Neuronal stem cell (in vitro differentiated cells): ENCODE measurements at places on chromosomes 4 and X.
A peak's percentile ranks its signal among the peaks of the same experiment; 100 is the strongest.

GRCh38 chr4:11605597-11605996 lies 176.9 kb upstream of the HS3ST1 start:
- DNase-seq: no peak

DNA sequence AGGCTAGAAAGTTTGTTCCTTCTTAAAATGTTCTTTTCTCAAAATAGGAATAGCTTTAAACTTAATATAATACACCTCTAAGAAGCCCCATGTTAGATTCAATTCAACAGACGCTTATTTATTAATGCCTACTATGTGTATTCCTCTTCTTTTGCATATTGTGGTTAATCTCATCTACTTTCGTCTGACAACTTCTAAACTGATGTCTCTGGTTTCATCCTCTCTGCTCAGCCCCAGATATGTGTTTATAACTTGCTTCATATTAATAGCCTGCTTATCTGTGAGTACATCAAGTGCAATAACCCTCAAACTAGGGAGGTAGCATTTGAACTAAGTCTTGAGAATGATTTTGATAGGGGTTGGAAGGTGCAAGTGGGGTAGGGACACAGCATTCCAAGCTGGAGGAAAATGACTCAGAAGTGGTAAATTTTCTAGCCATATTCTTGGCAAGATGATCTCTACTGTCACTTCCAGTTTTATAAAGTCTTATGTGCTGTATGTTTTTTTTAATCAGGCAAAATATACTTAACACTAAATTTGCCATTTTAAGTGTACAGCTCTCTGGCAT lies 37.0 kb downstream of the STK26 start:
- DNase-seq: no peak

DNA sequence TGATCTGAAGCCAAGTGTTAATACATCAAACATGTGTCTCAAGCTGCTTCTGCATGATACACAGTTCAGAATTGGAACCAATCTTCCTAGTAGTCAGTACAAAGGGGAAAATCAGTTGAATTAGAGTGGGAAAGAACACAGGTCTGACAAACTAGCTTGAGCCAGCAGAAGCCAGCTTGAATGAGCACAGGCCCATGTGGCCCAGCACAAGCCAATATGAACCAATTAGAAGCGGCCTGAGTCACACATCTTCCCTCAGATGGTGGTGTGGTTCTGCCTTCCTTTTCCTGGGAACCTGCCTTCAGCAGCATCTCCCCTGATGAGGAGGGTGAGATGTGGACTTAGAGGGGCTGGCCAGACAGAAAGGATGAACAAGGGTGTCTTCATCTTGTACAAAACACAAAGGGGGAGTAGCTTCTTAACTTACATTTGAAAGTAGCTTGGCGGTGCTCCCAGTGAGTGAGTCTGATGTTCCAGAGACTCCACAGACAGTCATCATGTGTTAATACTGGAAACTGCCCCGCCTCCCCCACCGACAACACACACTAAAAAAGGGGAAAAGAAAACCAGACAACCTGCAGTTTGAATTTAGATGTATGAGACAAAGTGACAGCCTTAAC lies 72.0 kb downstream of the FRMPD4 start:
- no peak for DNase-seq

- DNase-seq: no peak
Measured at GRCh38 chr4:25527034-25527433, 128.6 kb upstream of the SLC34A2 start.

DNA sequence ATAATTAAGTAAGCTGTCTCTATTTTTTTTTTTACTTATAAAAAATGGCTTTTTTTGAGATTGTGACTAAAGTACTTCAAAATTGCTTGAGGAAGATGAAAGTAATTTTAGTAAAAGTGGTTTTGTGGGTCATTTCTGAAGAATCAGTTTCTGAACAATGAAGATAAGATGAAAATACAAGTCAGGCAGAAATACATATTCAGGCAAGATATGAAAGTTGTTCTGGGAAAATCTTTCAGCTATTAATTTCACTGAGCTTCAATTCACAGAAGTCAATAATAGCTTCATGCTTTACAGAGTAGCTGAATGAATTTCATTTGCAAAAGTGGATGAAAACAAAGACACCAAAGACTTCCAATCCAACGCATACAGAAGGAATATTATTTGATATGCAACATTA lies 305.2 kb upstream of the ARSJ start:
- DNase-seq: no peak

DNA sequence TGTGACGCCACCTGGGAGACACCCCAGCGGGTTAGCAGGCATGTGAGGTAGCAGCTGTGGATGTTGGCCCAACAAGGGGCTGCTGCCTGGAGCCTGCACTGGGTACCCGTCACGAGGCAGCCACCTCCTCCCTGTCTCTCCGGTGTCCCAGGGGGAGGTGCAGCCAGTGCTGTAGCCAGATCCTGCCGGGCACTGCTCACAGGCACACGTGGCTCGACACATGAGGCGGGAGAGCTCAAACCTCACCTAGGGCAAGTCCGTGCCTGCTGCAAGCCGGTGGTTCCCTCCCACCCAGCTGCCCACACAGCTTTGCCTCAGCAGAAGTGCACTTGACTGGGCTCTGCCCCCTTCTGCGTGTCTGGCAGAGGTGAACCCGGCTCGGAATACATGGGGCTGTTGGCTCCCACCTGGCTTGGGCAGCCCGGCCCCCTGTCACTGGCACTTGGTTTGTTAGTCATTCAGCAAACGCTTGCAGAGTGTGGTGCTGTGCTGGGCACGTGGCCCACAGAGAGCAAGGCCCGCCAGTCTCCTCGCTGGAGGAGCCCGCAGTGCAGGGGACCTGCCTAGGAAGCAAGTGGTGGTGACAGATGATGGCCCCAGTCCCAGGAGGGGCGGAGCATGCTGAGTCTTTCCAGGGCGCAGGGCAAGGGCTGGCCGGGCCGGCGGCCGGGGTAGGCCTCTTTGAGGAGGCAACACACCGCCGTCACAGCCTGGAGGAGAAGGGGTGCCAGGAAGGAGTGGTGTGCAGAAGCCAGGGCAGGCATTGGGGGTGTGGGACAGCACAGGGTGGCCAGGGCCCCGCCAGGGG lies 10.1 kb upstream of the SH3TC1 start:
- no peak for DNase-seq

DNA sequence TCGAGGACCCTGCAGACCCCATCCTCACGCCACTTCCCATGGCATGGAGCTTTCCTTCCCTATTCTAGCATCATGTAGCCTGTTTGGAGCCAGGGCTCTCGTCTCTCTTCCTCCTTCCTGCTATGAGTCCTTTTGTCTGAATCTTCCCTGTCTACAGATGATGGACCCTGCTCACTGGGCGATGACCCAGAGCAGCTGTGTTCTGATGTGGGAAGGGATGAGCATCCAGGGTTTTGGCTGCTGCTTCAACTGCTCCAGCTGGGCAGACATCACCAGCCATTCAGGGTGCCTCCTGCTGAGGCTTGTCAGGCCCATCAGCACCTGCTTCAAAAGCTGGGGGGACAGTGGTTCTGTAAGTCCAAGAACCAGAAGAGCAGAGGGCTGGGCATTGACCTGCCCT lies 3.2 kb upstream of the CCKAR start:
- DNase-seq: no peak

- no peak for DNase-seq
Measured at GRCh38 chr4:159267869-159268285, 165.0 kb downstream of the RAPGEF2 start.

GRCh38 chr4:67470871-67471270 lies 74.4 kb downstream of the CENPC start:
- no peak for DNase-seq

DNA sequence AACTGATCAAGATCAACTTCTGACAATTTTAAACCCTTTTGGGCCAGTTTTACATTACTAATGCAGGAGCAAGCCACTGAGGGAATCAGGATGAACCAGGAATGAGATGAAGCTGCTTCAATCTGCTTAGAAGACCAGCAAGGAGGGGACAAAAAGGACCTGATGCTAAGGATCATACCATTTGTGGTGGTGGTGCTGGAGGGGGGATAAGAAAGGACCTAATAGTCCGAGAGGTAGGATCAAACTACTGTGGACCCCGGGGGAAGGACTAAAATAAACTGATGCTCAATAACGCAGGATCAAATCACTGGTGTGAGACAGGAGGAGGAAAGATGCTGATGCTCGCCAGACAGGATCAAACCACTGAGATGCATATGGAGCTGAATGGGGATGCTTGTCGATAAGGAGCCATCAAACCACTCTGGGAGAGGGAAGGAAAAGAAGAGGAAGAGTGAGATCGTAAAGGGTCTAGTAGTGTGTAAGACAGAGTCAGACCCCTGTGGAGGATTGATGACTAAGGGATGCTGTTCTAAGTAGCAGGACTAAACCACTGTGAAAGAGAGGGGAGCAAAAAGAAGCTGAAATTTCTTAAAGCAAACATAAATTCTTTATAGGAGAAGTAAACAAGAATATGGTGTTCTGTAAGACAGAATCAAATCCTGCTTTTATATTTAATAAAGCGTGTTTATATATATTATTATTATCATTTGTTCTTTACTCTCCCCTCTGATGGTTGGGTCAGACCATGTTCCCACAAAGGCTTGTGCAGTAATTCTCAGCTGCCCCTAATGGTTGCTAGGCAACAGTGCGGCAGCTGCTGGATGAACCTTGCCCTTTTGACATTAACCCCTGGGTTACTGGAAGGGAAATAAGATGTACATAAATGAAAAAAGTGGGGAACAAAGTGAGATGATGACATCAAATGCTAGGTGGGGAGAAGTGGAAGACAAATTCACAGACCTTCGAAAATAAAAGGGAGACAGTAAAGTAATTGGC lies 432.5 kb upstream of the FGF16 start:
- DNase-seq: peak; percentile 74

GRCh38 chrX:112704187-112704586 lies 24.4 kb upstream of the LHFPL1 start:
- no peak for DNase-seq

DNA sequence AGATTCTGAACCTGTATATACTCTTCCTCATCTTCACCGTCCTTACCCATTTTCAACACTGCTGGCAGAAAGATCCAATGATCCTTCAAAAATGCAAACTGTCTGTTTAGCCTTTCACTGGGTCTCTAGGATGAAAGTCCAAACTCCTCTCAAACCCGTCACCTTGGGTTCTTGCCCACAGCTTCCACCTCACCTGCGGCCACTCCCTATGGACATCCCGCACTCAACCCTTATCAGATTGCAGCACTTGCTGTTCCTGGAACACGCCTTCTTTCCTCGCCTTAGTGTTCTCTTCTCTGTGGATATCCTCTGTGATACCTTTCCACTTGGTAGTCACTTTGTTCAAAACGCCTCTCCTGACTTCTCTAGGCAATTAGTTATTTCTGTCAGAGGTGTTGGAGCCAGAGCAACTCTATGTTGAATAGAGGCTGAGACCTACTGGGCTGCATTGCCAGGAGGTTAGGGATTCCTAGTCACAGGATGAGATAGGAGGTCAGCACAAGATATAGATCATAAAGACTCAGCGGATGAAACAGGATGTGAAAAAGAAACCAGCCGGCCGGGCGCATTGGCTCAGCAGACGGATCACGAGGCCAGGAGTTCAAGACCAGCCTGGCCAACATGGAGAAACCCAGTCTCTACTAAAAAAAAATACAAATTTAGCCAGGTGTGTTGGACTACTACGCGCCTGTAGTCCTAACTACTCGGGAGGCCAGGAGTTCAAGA lies 4.2 kb upstream of the NOCT start:
- DNase-seq: no peak

GRCh38 chr4:176614793-176615192 lies 177.9 kb downstream of the VEGFC start:
- DNase-seq: no peak

DNA sequence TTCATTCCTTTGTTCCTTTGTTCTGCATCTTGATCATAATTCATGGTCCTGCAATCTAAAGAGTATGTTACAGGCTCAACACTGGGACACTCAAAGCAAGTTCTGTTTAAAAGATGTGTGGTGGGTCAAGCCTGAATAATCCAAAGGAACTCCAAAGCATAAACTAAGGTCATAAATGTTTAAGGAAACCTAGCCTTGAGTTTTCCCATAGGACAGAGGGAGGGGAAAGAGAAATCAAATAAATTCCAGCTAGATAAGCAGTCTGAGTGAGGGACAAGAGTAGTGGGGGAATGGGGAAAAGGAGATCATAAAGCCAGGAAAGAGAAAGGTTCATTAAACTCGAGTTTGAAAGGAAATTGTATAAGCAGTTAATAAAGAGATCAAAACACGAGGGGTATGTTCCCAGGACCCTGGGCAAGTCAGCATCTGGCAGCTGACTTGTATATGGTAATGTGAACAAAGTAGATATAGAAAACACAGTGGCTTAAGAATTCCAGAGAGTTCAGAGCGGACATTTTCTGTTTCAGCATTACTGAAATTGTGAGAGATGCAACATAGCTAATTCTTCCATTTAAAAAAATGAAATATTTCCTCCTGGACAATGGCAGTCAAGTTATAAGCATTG lies 125.8 kb upstream of the EDNRA start:
- no peak for DNase-seq

GRCh38 chr4:123301923-123302322 lies 94.7 kb upstream of the SPRY1 start:
- DNase-seq: no peak

DNA sequence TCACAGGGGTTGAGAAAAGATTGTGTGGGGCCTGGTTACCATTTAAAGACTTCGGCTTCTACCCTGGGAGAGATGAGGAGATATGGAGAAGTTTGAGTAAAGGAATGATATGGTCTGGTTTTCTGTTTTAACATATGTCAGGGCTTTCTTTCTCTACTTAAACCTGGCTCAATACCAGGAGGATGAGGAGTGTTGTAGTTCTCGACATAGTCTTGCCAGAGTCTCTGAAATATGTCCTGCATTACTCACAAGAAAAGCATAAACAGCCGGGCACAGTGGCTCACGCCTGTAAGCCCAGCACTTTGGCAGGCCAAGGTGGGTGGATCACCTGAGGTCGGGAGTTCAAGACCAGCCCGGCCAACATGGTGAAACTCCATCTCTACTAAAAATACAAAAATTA lies 16.4 kb upstream of the ACE2 start:
- no peak for DNase-seq

- DNase-seq: no peak
Measured at GRCh38 chrX:45775468-45775867, 574.8 kb upstream of the DIPK2B start.

DNA sequence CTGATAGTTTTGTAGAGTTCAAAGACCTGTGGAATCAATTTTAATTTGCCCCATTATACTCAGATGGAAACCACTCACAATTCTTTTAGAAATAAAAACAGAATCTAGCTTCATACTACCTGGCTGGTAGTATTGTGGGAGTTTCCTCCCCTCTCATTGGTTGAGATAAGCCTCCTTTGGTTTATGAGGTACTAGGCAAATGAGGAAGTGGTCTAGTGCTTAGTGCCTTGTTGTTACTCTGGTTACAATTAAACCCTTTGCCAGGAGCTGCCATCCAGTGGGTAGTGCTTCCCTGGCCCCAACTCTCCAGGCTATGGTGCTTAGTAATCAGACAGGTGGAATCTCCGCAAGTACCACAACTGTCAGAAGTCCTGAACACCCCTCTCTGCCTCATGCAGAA lies 118.3 kb downstream of the CDKL5 start:
- DNase-seq: no peak
